NCI-H774 (cell line): ENCODE measurements at places on chromosomes 2 and 18.
A peak's percentile ranks its signal among the peaks of the same experiment; 100 is the strongest.

GRCh38 chr18:35030277-35030989 lies 10.8 kb upstream of the MAPRE2 start:
- no peak for DNase-seq

DNA sequence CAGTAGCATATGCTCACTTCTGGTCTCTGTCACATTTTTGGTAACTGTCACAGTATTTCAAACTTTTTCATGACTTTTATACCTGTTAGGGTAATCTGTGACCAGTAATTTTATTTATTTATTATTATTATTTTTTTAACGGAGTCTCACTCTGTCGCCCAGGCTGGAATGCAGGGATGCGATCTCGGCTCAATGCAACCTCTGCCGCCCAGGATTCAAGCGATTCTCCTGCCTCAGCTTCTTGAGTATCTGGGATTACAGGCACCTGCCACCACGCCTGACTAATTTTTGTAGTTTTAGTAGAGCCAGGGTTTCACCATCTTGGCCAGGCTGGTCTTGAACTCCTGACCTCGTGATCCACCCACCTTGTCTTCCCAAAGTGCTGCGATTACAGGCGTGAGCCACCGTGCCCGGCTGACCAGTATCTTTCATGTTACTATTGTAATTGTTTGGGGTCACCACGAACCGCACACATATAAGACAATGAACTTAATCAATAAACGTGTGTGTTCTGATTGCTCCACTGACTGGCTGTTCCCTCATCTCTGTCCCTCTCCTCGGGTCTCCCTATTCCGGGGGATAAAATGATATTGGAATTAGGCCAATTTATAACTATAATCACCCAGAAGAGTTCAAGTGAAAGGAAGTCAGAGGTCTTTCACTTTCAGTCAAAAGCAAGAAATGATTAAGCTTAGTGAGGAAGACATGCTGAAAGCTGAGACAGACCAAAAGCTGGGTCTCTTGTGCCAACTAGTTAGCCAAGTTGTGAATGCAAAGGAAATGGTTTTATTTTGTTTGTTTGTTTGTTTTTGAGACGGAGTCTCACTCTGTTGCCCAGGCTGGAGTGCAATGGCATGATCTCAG lies 22.9 kb downstream of the TGIF1 start:
- no peak for DNase-seq

DNA sequence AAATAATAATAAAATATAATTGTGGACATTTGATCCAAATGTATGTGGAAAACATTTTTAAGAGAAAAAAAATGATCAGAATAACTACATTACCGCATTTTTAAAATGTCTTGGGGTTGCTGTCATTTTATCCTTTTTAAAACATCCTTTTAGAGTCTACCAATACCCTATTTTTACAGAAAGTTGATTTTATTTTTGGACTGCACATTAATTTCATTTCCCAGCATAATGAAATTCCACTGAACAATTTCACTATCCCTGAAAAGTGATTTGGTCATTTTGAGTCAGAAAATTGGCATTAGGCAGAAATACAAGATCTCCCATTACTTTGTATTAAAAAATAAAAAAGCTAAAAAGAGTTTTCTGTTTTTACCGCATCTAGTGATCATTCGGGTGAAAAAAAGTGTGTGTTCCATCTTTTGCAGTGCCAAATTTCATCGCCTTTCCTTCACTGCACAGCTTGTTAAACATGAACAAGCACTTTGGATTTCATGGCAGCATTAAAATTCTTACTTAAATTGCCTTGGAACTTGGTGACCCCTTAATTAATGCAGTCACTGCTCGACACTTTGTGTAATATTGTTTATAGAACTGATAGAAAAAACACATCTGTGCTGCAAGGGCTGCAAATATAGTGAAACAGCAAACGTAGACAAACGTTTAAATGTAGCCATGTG lies 611.7 kb downstream of the TSN start:
- no peak for DNase-seq

DNA sequence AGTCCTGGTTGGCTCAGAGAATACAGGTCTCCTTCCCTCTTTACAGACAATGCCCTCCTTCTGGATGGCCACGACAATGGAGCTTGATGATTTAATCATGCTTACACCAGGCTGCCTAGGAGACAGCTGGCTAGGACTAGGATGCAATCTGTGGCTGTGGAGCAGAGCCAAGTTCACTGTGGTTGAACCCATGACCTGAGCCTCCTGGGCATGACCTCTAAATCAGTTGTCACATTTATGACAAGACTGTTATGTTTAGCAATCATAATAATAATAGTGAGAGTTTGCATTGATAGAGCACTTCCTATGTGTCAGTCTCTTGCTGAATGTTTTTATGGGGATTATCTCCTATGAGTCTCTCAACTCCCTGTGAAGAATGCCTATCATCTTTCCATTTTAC lies 244.1 kb downstream of the ICOS start:
- DNase-seq = peak; percentile 43

DNA sequence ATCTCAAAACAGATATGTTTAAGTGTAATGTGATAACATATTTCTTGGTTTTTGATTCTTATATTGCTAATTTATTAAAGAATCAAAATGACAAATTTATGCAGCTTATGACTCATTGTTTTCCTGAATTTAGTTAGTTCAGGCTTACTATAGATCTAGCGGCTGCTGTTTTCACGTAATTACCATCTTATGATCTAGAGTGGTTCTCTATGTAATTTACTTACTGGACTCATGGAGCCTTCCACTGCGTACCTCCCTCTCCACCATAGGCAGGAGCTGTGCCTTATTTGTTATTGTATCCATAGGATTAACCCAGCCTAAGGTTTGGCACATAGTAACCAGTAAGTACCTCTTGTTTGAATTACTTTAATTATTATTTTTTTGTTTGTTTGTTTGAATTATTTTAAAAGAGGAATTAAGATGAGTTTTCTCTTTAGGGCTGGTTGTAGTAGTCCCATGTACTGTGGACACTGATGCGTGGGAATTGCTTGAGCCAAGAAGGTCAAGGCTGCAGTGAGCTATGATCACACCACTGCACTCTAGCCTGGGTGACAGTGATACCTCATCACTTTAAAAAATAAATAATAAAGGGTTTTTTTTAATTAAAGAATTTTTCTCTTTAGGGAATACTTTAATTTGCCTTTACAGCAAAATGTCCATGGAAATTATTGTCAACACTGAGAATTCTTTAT lies 165.5 kb downstream of the PHLPP1 start:
- DNase-seq = no peak

DNA sequence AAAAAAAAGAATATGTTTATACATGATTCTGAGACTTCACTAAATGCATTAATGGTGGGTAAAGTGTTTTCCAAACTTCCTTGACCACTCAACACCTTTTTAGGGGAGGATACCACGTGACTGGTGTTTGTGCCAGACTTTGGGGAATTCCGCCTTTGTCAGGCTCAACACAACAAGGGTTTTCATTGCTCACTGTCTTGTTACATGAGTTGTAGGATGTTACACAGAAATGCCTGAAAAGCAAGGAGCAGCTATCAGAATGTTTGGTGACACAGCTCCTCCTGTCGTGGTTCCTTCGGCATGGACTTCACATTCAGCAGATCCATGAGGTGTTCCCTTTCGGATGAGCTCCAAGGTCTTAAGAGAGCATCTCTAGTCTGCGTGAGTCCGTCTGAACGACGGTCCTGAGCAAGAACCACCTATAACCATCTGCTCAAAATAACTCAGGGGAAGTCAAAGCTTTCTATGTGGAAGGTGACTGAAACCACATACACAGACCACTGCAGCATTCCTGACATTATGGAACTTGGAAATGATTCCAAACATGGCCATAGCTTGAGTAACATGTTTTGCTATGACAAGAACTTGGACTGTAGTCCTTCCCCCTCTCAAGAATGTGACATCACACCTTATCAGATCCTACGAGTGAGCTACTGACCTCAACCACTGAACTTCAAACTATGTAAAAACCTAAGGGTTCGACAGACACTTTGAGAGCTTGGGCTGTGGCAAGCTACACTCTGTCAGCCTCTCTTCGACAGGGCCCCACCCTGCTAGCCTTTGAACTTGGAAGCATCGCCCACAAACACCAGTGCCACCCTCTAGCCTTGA lies 57.5 kb downstream of the MCFD2 start:
- DNase-seq = no peak

GRCh38 chr2:47484396-47484795 lies 81.4 kb downstream of the MSH2 start:
- DNase-seq = no peak

DNA sequence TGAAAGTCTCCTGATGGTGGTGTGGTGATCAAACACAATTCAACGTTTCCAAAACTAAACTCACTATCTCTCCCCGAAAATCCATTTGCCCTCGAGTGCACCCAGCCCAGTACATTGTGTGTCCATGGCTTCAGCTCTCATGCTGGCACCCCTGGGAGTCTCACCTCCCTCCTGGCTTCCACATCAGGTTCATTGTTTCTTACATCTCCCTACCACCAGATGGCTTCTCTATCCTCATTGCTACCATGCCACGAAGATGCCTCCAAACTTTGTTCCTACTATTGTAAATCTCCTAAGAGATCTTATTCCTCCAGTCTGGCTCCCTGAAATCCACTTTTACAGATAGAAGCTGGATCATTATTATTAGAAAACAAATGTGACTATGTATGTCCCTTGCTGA lies 197.0 kb downstream of the MYT1L start:
- no peak for DNase-seq

DNA sequence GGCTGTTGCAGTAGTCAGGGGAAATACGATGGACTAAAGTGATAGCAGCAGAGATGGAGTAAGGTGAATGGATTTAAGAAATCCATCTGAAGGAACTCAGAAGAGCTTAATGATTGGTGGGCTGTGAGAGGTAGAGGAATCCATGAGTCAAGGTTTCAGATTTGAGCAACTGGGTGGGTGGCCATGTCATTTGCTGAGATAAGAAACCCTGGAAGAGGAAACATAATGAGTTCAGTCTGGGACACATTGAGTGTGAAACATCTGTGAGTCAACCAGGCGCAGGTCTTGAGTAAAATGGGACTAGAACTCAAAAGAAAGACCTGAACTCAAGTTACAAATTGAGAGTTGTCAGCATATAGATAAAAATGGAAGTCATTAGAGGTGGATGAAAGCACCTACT lies 19.7 kb upstream of the ASNSD1 start:
- no peak for DNase-seq

- no peak for DNase-seq
Observed at GRCh38 chr2:86631846-86632485, 8.3 kb upstream of the RNF103 start.

DNA sequence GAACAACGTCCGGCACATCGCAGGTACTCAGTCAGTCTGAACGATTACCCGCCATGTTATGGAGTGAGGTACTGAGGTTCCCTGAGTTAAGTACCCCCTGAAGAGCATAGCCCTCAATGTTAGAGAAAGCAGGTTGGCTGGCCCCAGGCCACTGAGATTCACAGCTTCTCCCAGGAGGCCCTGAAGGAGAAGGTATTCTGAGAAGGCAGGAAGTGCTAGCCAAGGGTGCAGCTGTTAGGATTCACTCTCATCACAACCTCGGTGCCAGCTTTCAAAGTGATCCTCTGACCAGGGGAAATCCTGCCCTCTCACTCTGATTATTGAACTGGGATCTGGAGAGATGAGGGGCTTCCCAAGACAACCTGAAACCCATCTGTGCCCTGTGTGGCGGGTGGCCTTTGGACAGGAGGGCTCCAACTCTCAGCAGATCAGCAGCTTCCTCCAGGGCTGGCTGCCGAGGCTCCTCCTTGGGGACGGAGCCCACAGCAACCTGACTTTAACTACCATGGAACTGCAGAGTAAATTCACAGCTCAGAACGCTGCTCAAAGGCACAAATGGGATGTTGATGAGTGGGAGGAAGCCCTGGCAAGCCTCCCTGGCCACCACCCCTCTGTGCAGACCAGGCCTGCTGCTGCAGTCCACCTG lies 7.8 kb downstream of the EHD3 start:
- DNase-seq = no peak

DNA sequence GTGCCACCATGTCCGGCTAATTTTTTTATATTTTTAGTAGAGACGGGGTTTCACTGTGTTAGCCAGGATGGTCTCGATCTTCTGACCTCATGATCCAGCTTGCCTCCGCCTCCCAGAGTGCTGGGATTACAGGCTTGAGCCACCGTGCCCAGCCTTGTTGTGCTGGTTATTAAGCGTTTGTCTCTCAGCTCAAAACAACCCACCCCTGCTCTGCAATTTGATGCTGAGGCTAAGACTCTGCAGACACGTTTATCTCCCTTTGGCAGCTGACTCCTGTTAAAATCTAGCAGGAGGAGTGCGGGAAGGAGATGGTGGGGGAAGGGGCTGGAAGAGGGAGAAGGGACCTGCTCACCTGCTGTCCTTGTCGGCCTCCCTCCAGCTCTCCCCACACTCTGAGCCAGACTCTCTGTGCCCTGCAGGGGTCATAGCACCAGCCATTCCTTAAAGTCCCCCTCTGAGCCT lies 29.9 kb upstream of the IMPA2 start:
- DNase-seq = no peak

- no peak for DNase-seq
Observed at GRCh38 chr2:100615471-100615870, 52.7 kb downstream of the PDCL3 start.

- no peak for DNase-seq
Observed at GRCh38 chr2:10271509-10271908, 31.2 kb upstream of the HPCAL1 start.

- DNase-seq = no peak
Observed at GRCh38 chr18:8257851-8258434, 351.3 kb upstream of the RAB12 start.

DNA sequence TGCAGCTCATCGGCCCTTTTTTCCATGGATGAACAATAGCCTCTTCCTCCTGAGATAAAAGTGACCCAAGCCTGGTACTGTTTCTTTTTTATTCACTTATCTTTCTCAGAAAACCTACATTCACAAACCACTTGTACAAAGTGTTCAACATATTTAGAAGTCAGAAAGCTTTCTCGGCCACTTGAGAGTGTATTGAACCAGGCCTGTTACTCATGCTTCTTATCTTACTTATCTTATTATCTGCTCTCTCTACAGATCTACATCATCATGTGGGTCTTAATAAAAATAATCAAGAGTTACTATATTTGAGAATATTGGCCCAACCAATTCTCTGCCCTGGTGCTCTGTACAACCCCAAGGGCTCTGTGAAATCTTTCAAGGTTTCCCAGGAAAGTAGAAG lies 242.1 kb downstream of the MREG start:
- DNase-seq = no peak

- DNase-seq = no peak
Observed at GRCh38 chr2:181738074-181738473, 57.8 kb upstream of the NEUROD1 start.

GRCh38 chr2:72934683-72935610 lies 17.6 kb downstream of the EMX1 start:
- DNase-seq = no peak
